Hypothalamus (tissue), 51 donors: ENCODE measurements at places on chromosomes 1 and 21.

DNA sequence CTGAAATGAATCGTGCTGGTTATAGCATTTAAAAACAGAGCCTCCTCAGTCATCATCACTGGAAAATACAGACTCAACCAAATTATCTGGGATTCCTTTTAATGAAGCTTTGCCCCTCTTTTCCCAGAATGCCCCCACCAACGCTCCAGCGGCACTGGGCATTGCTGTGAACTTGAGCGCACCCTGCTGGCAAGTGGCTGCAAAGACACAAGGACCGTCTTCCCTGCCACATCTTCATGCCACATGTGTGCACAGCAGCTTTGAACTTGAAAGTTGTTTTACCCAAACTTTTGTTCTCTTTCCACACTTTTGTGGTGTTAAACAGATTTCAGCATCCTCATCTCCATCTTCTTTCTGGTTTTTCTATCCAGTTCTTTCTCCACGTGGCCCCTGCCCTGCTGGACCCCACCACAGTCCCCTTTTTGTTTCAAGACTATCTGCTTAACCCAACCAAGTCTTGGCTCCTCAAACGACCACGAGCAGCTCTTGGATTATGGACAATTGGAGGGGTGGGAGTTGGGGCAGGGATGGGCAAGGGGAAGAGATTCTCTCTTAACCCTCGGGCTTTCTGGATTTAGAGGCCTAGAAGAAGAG, 12.8 kb upstream of the LMX1A start:
- DNase-seq = peak; percentile 71

DNA sequence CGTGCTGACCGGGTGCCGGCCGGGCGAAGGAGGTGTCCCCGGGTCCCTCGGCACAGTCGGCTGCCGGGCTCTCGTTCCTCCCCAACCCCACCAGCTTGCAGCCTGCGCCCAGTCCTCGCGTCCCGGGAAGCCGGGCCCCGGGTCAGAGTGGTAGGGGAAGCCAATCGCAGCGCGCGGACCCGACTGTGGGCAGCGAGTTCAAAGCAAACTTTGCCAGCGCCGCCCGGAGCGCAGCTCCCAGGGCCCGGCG, 328 bp downstream of the MYCL start:
- DNase-seq = no peak

- no peak for DNase-seq
Observed at GRCh38 chr1:175415129-175415712, 222.6 kb upstream of the KIAA0040 start.

DNA sequence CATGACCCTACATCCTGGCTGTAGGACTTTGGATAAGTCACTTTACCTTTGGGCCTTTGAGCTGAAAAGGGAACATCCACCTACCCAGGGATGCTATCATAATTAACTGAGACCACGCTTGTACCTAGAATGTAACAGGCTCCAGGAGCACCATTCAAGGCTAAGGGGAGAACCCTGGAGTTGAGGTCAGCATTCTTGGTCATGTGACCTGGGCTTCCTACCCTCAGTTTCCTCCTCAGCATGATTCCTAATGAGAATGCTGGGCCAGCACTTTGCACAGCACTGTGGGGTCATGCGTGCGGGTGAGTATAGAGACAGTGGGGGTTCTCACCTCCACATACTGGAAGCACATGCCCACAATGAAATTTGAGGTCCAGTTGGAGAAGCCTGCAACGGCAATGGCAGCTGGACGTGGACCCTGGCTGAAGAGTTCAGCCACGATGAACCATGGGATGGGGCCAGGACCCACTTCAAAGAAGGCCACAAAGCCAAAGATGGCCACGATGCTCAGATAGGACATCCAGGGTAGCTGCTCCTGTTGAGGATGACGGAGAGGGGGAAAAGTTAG, 31.3 kb downstream of the SLC2A1 start:
- DNase-seq = no peak

DNA sequence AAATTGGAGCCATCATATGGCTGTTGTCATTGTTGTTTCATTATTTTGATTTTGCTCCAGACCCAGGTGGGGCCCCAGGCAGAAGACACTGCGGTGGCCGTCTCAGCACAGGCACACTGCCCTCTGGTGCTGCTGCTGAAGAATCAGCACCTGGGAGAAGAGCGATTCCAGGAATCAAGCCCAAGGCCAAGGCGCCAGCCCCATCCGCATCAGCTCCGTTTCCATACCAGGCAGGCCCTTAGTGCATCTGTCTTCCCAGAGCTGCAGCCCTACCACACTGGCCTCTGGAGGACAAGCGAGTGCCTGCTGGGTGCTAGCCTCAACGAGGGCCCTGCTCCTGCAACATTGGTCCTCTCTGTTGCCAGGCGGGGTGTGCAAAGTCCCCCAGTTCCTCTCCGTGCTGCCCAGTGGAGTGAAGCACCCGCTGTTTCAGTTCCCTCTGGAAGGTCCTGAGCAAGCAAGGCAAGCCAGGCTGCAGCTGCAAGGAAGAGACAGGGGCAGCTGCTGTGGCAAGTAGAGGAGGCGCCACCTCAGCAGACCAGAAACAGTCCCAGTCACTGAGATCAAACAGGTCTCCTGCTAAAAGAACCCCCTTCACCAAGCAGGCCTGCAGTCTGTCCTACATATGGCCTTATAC, 5.2 kb downstream of the GRIK3 start:
- DNase-seq = no peak

DNA sequence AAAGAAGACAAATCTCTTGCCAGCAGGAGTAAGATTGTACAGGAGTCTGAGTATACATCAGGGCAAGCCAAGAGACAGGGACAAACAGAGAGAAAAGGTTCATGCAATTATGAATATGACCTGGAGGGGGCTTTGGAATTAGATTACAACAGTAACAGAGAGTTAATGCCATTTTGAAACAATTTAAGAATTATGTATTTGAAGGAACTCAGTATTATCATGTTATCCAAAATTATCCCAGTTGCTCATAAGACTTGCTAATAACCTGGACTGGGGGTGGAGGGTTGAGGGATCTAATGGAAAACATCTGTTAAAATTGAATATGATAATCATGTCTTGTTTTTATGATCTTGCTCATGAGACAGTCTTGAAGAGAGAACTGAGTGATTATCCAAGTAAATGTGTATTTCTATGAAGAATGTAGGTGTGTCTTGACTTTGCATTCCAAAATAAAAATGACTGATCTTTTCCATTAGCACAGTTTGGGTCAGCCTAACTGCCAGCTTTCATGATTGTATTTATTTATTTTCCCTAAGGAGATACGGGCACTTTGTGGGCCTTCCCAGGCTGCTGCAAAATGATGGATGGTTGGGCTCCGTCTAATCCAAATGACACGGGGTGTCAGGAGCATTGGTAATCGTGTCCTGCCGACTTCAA, 117.7 kb downstream of the ERG start:
- no peak for DNase-seq

- no peak for DNase-seq
Observed at GRCh38 chr1:218959784-218960183, 213.9 kb upstream of the LYPLAL1 start.

DNA sequence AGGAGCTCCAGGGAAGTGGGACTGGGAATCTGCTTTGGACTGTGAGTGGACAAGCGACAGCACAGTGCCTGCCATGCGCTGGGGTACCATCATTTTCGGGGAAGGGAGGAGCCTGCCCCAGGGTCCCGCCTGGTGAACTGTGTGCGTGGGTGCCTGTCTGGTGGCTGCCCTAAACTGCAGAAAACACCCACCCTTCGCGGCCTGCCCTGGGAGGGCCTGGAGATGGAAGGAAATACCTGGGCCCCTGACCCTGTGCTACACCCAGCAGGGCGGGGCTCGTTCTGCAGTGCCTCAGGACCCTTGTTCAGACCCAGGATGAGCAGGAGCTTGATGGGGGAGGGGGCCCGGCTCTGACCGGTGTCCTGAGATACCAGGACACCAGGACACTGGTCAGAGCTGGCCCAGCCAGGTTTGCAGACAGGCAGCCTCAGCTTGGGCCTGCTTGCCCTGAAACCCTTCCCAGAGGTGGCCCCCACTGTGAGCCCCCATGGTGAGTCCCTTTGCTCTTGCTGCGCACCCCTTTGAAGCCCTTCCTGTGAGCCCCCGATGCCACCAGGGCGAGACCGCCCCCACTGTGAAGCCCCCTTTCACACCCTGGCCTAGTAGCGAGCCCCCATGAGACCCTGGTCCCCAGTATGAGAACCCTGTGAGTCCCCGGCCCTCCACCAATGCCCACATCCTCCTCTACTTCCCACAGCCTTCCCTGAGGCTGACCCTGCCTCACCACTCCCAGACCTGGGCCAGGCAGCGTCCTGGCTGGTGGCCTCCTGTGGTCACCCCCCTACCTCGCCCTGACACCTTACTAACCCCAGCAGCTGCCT, 2.6 kb downstream of the GJC2 start:
- DNase-seq = no peak

- DNase-seq = no peak
Observed at GRCh38 chr1:11720525-11720924, 15.4 kb upstream of the AGTRAP start.

- no peak for DNase-seq
Observed at GRCh38 chr1:225865514-225865913, 16.7 kb downstream of the TMEM63A start.

GRCh38 chr1:200737647-200738291, 924 bp upstream of the CAMSAP2 start:
- DNase-seq = no peak

- DNase-seq = peak; percentile 38
Observed at GRCh38 chr1:68231627-68232288, 565 bp downstream of the WLS start.

- no peak for DNase-seq
Observed at GRCh38 chr21:35436899-35437298, 387.8 kb upstream of the RUNX1 start.

DNA sequence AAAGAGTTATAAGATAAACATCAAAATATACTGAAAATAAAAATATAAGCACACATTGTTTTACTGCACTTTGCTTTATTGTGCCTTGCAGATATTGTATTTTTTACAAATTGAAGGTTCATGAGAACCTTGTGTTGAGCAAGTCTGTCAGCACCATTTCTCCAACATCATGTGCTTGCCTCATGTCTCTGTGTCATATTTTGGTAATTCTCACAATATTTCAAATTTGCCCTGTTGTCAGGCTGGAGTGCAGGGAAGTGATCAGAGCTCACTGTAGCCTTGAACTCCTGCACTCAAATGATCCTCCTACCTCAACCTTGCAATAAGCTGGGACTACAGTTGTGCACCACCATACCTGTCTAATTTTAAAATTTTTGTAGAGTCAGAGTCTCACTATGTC, 21.3 kb upstream of the CNIH3 start:
- DNase-seq = no peak

DNA sequence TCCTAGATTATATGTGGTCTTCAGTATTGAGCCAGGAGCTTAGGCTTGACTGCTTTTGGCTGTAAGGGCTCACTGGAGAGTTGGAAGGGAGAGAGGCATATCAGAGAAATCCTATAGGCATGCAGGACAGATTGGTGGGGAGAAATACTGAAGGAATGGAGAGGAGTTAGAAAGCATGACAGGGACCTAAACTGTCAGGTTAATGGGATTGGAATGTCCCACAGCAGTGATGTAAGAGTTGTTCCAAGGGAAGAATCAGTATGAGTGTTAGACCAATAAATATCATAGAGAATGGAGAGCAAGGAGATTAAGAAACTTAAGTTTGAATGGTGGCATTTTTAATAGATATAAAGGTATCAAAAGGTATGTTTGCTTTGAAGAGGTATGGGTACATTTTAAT, 39.7 kb downstream of the SLC35A3 start:
- DNase-seq = no peak

DNA sequence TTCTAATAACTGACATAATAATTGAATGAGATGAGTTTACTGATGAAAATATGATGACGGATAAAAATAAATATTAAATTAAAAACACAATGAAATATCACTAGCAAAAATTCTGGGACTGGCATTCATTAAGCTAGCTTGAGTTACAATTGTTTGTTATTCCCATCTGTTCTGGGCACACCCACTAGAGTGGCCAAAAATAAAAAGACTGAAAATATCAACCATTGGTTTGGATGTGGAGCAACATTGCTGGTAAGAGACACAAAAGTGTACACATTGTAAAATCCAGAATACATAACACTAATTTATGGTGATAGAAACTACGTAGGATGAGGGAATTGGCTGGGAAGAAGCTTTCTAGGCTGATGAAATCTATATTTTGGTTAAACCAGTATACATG, 9.6 kb upstream of the NEK7 start:
- no peak for DNase-seq

DNA sequence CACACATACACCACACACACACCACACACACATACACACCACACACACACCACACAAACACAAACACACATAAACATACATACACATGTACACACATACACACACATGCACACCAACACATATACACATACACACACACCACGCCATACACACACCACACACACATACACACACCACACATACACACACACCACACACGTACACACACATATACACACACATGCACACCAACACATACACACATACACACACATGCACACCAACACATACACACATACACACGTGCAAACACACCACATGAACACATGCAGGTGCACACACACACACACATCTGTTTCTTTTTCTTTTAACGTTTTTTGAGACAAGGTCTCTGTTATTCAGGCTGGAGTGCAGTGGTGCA, 41.0 kb upstream of the SLC45A1 start:
- no peak for DNase-seq

DNA sequence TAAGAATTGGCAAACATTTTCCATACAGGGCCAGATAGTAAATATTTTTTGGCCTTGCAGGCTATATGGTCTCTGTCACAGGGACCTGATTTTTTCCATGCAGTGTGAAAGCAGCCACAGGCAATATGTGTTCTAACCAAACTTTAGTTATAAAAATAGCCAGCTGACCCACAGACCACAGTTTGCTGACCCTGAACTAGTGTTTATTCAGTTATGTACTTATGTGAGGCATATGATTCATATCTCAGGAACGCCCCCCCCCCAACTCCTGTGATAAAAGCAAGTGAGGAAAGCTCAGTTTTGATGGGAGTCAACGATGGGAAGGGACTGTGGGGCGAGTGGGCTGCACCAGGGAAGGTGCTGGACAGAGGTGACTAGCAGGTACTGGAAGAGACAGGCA, 80.1 kb downstream of the HMGB4 start:
- DNase-seq = no peak

DNA sequence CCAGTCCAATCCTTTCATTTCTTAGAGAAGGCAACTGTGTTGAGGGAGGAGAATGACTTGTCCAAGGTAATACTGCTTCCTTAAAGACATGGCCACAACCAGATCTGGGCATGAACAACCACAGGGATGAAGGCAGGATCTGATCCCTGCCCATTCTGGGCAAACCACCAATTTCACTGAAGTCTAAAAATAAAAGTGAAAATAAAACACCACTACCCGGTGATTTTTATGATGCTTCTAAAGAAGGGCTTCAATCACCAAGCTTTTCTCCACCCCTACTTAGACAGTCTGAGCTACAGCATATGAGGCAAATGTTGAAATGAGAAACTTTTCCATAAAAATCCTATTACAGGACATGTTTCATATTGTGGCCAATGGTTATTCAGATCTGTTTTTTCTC, 133.0 kb downstream of the PTPN14 start:
- no peak for DNase-seq

DNA sequence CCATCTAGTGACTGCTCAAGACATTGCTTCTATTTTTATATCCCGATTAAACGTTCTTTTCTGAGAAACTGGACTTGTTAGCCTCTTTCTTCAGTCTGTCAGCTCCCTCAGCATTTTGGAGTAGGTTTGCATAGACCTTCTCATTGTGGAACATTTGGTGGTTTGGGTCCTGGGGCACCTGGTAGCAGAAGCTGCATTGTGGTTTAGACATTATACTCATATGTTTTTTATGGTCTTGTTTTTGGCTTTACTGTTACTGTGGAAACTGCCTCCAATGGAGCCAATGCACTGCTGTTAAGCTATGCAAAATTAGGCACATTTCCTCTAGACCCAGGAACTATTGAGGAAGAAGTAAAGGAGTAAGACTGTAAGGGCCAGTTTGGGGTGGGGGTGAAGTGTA, 36.7 kb upstream of the LRRC8B start:
- DNase-seq = no peak
